ENCODE measurements at places on chromosomes 3 and 15.

DNA sequence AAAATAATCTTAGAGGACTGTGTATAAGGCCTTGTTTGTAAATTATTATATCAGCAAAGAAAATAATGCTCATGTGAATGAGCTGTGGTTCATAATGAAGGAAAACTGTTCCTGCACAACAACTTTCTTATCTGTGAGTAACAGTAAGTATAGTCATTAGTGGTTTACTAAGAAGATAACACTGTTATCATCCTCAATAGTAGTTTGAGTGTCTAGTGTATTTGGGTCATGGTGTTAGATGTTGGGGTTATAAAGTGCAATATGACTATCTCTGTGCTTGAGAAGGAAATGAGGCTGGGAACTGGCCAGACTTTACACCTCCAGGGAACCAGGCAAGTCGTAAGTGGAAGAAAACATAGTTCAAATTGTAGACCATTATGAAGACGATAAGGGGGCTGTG lies 15.6 kb downstream of the VPS8 start:
- DNase-seq, result no peak

- DNase-seq, result no peak
Measured at GRCh38 chr3:110758208-110758607, 313.4 kb upstream of the NECTIN3 start.

GRCh38 chr3:120864541-120864940 lies 43.5 kb upstream of the STXBP5L start:
- DNase-seq, result no peak

DNA sequence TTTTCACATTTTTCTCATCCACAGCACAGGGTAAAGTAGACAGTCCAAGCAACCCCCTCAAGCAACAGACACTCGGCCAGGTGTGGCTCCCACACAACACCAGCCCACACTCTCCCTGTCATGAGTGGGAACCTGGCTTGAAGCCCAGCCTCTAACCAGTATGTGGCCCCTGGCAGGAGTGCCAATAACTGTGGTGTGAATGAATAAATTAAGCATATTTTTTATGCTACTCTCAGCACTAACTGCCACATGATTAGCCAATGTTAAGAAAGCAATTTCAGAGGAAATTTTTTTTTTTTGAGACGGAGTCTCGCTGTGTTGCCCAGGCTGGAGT lies 9.9 kb downstream of the IL17RD start:
- no peak for DNase-seq

DNA sequence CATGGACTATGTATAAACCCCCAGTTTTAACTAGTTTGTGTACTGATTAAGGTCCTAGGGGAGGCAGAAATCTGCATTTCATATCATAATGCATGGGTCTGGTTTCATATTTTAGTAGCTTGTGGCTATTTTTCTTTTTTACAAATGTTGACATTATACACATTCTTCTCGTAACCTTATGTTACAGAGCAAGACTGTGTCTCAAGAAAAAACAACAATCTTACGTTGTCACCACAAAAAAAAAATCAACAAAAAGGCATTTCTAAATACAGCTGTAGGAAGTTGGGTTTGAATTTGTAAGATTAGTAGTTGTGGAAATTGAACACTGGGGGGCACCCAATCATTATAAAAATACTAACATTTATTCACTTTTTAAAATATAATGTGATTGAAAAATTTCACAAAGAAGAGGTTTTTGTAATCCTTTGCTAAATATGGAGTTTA lies 17.9 kb downstream of the SERP1 start:
- no peak for DNase-seq

DNA sequence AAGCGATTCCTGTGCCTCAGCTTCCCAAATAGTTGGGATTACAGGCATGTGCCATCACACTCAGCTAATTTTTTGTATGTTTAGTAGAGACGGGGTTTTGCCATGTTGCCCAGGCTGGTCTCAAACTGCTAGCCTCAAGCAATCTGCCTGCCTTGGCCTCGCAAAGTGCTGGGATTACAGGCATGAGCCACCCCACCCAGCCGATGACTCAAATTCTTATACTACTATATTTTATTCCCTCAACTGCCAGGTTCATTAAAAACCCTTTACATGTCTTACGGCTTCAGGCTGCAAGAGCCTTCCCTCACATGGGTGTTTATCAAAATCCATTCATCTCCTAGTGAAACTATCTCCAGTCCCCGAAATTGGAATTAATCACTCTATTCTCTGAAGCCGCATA lies 63.4 kb downstream of the CBLB start:
- DNase-seq, result no peak

DNA sequence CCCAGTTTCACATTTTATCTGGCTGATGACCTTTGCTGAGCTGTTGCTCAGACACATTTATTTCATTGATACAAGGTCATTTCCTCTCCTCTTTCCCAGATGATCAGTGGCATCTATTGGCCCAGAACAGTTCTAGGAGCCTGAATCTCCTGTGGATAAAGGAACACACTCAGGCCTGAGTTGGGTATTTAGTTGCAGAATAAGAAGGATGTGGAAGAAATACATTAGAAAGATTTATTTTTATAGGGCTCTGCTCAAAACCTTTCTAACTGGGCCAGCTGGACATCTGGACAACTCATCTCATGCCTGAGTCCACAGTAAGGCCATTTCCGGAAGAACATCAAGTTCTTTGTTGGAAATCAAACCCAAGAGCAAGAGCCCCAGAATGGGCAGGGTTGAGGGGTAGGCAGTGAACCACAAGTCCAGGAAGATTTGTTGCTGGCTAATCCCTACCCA lies 19.7 kb upstream of the MFGE8 start:
- DNase-seq, result no peak

DNA sequence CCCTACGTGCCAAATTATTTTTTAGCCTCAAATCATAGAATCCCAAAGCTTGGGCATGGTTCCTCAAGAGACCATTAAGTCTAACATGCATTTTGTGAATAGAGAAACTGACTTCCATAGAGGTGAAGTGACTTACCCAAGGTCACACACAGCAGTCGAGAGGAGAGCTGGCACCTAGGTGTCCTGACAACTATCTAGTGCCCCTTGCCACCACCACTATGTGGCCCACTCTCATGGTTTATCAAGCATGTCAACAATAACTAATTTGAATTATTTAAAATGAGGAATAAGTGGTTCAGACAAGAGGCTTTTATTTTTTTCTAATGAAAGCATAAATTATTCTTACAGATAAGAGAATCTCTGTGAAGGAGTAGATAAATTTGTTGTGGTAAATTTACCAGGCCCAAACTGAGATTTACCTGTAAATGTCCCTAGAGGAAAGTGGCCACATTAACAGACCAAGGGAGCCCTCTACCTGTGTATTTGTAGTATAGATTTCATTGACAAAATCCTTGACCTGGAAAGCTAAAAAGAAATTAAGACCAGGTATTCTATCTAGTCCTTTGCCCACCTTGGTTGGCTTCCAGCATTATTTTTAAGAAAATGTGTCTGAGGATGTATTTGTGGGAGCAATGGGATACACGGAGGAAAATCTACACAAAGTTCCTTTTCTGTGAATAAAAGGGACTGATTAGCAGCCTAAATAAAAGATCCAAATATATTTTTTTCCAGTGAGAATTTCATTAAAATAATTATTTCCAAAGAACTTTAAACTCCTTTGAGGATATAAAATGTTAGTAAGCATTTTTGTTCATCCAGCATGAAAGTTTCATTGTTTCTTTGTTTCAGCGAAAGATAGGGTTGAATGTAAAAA lies 49.1 kb downstream of the IQCH start:
- no peak for DNase-seq

DNA sequence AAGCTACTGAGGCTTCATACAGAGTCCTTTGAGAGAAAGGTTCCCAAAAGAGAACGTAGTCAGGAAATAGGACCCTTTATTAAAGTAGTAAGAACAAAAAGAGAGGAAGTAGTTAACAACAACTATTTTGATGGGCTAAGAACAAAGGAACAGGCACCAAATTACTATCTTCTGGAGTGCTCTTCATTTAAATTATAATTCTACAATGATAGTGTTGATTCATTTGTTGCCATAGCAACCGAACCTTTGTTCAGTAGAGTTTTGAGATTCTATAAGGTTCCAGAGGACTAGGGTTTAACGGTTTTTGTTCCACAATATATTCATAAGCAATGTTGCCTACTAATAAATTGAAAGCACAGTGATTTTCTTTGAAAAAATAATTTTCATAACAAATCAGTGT lies 78.8 kb downstream of the CMSS1 start:
- no peak for DNase-seq

DNA sequence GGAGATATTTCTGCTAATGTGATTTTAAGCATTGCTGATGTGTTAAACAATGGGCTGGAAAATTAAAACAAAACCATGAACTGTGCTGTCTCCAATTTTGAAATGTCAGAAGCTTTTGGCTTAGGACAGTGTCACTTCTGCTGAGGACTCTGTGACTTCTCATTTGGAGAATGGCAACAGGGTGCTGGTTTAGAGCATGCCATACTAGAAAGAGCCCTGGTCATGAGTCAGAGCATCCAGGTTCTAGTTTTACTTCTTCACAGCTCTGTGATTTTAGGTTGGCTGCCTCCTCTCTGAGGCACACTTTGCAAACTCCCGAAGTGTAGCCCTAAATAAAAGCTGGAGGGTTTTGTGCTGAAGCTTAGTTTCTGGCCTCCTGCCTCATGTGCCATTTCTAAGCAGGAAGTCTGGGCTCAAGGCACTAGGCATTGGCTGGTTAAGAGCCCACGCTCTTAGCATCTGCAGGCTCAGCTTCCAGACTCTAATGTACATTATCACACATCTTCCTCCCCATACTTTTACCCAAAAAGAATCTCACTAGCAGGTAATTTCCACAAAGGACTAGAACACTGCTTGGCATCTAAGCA lies 193.8 kb downstream of the CNTN3 start:
- DNase-seq, result no peak

All from activated CD8-positive, alpha-beta memory T cell treated with anti-CD3 and anti-CD28 coated beads for 1 hour (primary cell).